Osteocyte (in vitro differentiated cells): ENCODE measurements at places on chromosomes 11 and 22. TPM values are rescaled to one million over a fixed set of nuclear protein-coding genes. Genes with fewer than 3 reads are reported as not detected.

DNA sequence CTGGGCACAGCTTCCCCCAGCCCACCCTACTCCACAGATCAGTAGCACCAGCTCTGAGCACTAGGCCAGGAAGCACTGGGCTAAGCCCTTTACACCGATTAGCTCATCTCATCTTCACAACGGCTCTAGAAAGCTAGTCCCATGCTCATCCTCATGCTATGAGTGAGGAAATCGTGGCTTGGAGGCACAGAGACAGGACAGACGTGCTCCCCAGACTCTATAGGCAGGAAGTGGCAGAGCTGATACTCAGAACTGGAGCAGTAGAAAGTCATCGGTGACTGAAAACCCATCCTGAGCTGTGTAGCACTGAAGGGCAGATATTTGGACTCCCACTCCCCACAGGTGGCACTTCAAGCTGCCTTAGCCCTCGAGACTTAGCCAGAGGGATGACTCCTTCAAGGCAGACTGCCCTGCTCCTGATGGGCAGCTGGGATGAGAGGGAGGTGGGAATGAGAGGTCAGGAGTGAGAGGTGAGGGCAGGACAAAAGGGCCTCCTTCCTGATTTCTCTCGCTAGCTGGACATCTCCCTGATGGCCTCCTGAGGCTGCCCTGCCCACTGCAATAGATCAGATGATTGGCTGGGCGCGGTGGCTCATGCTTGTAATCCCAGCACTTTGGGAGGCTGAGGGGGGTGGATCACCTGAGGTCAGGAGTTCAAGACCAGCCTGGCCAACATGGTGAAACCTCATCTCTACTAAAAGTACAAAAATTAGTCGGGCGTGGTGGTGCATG lies 9.7 kb downstream of the CD5 start:
- no peak for DNase-seq

DNA sequence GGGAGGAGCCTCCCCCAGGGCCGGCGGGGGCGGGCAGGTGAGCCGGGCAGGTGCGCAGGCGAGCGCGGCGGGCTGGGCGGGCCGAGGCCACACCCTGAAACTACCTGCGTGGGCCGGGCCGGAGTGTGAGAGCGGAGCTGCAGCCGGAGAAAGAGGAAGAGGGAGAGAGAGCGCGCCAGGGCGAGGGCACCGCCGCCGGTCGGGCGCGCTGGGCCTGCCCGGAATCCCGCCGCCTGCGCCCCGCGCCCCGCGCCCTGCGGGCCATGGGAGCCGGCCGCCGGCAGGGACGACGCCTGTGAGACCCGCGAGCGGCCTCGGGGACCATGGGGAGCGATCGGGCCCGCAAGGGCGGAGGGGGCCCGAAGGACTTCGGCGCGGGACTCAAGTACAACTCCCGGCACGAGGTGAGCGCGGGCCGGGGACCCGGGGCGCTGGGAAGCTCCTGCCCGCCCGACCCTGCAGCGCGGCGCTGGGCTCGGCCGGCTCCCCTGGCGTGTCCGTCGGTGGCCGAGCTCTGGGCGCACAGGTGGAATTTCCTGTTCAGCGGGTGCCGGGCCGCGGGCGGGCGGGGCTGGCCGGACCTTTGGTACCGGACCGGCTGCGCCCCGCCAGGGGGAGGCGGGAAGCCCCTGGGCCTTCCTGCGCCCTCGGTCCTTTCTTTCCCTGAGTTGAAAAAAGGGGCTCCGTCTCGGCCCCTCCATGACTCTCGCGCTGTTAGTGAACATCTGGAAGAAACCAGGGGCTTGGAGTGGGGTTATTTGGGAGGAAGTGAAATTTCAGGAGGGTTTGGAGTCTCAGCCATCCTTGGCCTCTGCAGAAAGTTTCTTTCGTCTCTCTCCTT lies at the start of gene ST14:
ST14 (plus strand) TSS at position 126 of the 841 bp plus-strand sequence; CDS start at position 324, 198 bp downstream.
- no peak for DNase-seq

APOA1 gene
- total RNA-seq: not detected in 2 replicates

CCDC188 gene
- total RNA-seq: 0.56 and 1.6 TPM in 2 replicates

CD81 gene
- total RNA-seq: 652 and 682 TPM in 2 replicates

GRCh38 chr11:120400564-120401364 lies 64.6 kb downstream of the ARHGEF12 start:
- no peak for DNase-seq

- no peak for DNase-seq
These were observed 4.0 kb downstream of the PRR33 start for GRCh38 chr11:1887451-1888346.

C11orf97 gene
- not detected in 2 replicates for total RNA-seq

- DNase-seq: no peak
These were observed 9.8 kb upstream of the TAGLN start for GRCh38 chr11:117189191-117189940.

DNA sequence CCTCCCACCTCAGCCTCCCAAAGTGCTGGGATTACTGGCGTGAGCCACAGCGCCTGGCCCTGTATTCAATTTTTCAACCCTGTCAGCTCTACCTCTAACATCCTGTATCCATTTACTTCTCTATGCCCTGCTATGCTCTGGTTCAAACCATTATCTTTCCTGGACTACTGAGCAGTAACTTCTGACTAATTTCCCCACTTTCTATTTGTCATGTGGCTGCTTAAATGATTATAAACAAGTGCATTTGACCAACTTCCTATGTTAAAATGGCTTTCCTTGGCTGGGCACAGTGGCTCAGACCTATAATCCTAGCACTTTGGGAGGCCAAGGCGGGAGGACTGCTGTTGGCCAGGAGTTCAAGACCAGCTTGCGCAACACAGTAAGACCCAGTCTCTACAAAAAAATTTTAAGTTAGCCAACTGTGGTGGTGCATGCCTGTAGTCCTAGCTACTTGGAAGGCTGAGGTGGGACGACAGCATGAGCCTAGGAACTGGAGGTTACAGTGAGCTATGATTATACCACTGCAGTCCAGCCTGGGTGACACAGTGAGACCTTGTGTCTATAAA lies 2.1 kb downstream of the MED19 start:
- DNase-seq: no peak

DNA sequence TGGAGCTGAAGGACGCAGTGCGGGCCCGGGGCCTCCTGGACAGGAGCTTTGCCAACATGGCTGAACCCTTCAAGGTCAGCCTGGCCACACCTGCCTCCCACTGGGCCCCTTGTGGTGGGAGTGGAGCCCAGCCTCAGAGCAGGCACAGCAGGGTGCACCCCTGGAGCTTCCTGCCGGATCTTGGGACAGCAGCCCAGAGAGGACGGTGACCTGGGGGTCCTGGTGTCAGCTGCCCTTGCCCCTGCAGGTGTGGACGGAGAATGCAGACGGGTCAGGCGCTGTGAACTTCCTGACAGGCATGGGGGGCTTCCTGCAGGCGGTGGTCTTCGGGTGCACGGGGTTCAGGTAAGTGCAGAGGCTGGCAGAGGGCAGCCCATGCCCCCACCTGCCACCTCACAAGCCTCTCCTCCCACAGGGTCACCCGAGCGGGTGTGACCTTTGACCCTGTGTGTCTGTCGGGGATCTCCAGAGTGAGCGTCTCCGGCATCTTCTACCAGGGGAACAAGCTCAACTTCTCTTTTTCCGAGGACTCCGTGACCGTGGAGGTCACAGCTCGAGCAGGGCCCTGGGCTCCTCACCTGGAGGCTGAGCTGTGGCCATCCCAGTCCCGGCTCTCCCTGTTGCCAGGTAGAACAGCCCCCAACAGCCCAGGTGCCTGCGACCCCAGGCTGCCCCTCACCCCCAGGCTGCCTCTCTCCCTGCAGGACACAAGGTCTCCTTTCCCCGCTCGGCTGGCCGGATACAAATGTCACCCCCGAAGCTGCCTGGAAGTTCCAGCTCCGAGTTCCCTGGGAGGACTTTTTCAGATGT lies 5.1 kb downstream of the PGGHG start:
- no peak for DNase-seq

- DNase-seq: peak; percentile 66
These were observed 15.8 kb upstream of the SLCO2B1 start for GRCh38 chr11:75135021-75135650.

CCDC81 gene
- total RNA-seq: 1.4 TPM in 2 replicates

DNA sequence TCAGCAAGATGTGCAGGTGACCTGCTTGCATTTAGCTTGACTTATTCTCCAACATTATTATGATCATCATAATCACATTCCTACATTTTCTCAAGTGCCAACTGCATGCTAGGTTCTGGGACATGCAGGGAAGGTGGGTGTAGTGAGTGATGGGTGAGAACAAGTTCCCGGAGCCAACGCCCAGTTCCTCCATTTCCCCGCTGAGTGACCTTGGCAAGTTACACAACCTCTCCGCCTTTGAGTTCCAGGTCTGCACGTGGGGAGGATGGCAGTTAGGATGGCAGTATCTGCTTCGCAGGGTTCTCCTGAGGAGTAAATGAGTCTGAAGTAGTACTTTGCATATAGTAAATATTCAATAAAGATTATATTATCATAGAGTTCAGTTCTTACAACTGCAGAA lies 140.3 kb downstream of the GRIK4 start:
- DNase-seq: no peak
